Forelimb muscle (tissue), 1 donor: ENCODE measurements at places on chromosomes 13 and 19. TPM values are rescaled to one million over a fixed set of nuclear protein-coding genes. Genes with fewer than 3 reads are reported as not detected.

- peak; percentile 40 for DNase-seq
Observed at GRCh38 chr19:47471733-47472457, at the start of gene SLC8A2. Gene SLC8A2, minus strand, starts transcription at chr19:47471893. Its CDS starts 5,490 bp downstream, at chr19:47466403.

DNA sequence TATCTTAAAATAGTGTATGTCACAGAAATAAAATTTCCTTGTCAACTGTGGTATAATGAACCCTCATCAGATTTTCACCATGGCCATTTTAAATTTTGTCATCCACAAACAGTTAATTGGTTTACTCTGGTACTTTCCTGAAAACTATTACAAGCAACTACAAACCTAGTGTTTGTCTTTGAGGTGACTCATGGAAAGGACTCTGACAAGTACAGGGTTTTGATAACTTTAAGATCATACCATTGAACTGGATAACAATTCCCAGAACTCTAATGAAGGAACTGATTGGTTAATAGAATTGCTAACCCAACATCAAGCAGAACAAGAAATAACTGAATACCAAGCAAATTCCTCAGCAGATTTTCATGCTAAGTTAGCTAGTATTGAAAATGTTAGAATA, 237.7 kb upstream of the IPO5 start:
- DNase-seq = no peak

GRCh38 chr19:55088543-55089341, 13.1 kb downstream of the EPS8L1 start:
- no peak for DNase-seq

DNA sequence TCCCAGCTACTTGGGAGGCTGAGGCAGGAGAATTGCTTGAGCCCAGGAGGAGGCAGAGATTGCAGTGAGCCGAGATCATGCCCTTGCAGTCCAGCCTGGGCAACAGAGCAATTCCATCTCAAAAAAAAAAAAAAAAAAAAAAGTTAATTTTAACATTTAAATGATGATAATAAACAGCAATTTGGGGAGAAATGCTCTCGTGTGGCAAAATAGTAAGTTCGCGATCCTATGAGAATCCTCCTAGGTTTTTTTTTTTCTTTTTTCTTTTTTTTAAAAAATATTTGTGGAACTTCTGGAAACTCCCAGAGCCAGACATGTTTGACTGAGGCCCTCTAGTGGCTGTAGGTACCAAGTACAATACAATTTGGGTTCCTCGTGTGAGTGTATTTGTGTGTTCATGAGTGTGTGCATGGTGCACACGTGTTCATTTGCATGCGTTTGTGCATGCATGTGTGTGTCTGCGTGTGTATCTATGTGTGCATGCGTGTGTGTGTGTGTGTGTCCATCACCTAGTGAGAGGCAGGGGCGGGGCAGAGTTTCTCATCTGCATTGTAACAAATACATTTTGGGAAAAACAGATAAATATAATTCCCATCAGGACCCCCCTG, 31.2 kb downstream of the TMPRSS9 start:
- DNase-seq = peak; percentile 32

- no peak for DNase-seq
Observed at GRCh38 chr19:10774893-10775292, 57.0 kb downstream of the DNM2 start.

DNA sequence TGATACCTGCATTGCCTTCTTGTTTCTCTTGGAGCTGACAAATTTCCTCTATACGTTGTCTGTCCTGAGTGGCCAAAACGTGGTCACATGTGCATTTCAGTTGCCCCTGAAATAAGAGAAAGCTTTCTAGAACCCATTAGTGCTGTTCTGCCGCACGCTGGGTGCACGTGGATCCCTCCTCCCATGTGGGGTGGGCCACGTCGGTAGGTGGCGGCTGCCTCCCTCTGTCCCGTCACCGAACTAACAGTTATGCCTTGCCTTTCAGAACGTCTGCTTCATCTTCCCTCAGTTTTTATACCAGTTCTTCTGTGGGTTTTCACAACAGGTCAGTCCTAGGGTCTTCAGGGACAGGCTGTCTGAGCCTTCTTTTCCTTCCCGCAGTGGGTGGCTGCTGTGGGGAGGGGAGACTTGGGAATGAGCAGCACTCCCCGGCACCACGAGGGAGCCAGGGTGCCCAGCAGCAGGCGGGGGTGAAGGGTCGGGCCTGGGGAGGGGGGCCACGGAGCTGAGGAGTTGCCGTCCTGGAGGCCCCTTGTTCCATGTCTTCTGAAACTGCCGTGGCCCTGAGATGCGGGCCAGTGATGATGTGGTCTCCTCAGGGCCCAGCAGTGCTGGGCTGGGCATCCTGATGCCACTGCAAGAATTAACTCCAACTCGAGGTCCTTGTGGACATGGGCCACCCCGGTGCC, 109.7 kb upstream of the MCF2L start:
- no peak for DNase-seq

- DNase-seq = no peak
Observed at GRCh38 chr13:49587311-49587847, 2.0 kb upstream of the RCBTB1 start.

DNA sequence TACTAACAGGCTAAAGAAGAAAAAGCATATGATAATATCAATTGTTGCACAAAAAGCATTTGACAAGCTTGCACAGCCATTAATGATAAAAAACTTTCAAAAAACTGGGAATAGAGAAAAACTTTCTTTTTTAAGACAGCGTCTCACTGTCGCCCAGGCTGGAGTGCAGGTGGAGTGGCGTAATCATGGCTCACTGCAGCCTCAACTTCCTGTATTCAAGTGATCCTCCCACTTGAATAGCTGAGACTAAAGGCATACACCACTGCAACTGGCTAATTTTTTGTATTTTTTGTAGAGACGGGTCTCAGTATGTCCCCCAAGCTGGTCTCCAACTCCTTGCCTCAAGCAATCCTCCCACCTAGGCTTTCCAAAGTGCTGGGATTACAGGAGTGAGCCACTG, 382.8 kb downstream of the TSHZ3 start:
- DNase-seq = no peak

- no peak for DNase-seq
Observed at GRCh38 chr13:80881495-80881894, 540.6 kb upstream of the SPRY2 start.

- DNase-seq = no peak
Observed at GRCh38 chr13:106527445-106527801, 8.0 kb downstream of the EFNB2 start.

DPP9 gene
- 24.2 TPM for polyA plus RNA-seq

GRCh38 chr19:45460807-45461347, 6.9 kb upstream of the FOSB start:
- no peak for DNase-seq

DNA sequence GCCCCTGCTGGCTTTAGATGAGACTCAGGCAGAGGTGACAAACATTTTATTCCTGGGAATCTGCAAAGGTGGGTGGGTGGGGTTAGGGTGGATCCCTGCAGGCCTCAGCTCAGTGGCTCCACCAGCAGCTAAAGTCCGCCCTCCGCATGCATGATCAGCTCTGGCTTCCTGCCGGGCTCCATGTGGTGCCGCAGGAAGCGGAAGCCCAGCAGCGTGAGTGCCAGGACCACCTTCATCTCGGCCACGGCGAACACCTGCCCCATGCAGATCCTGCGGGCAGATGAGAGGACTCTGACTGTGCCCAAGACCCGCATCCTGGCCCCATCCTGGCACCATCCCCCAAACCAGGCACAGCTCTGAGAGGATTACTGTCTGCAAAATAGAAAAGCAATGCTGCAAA, 26.3 kb downstream of the CYP4F2 start:
- DNase-seq = no peak

- no peak for DNase-seq
Observed at GRCh38 chr19:43395561-43395960, 19.1 kb upstream of the TEX101 start.

DNA sequence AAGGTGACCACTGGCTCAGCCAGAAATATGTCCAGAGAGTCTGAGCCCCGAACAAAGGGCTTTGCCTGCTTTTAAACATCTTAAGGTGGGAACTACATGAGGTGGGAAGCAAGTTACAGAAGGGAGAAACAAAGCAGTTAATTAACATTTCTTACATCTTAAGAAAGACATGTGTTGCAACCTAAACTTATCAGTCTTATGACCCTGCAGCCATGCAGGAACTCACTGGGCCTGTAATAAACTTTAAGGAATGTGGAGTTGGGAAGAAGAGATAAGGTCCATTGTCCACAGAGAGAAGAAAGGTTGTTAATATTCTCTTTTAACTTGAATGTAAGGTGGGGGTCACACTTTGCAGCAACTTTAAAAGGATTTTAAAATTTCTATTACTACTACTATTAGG, 46.8 kb upstream of the CYP2A7 start:
- DNase-seq = no peak

DNA sequence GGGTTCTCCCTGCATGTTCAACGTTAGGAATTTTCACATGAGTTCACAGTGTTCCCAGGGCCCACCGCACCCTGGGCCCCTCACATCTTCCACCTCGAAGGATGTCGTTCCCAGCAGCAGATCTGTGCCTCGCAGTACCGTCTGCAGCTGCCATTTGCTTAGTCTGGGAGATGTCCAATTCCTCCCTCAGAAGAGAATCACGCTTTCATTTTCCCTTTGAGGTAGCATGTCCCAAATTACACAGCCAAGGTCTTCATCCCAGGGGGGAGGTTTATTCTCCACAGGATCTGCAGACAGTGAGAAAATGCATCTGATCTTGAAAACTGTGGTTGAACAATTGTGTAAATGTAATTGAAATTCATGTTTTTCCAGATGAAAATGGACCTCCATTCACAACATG, 150.2 kb downstream of the DCT start:
- DNase-seq = no peak

TPTE2 gene
- not detected for polyA plus RNA-seq

- DNase-seq = no peak
Observed at GRCh38 chr13:37456041-37456440, 142.5 kb downstream of the POSTN start.

SLC10A2 gene
- polyA plus RNA-seq = not detected

NUFIP1 gene
- 7.2 TPM for polyA plus RNA-seq

ZNF304 gene
- polyA plus RNA-seq = 8.9 TPM

DNA sequence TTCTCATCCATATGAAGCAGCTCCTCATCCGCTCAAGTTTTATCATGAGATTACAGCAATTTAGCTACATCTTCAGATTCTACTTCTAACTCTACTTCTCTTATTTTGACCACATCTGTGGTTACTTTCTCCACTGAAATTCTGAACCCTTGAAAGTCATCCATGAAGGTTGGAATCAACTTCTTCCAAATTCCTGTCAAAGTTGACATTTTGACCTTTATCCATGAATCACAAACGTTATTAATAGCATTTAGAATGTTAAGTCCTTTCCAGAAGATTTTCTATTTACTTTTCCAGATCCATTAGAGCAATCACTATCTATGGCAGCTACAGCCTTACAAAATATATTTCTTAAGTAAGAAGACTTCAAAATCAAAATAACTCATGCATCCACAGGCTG, 421.7 kb upstream of the GPC6 start:
- DNase-seq = no peak

GARIN5A gene
- 5.7 TPM for polyA plus RNA-seq

CEACAM7 gene
- not detected for polyA plus RNA-seq

CCDC70 gene
- polyA plus RNA-seq = not detected

- no peak for DNase-seq
Observed at GRCh38 chr19:29060813-29061364, 152.1 kb downstream of the UQCRFS1 start.

DNA sequence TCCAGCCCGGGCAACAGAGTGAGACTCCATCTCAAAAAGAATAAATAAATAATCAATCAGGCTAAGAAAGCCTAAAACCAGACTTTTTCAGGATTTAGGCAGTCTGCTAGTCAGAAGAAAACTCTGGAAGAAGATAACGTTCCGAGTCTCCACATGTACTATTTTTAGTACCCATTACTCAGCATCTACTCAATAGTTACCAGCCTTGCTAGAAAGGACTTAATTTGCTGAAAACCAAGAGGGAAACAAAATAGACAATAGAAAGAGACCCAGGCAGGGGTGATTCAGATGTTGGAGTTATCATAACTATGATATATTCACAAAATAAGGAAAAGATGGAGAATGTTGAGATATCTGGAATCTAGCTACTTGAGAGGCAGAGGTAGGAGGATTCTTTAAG, 3.6 kb upstream of the LIN7B start:
- no peak for DNase-seq

GRCh38 chr19:7292950-7293761, 1.1 kb downstream of the INSR start:
- DNase-seq = no peak

- no peak for DNase-seq
Observed at GRCh38 chr13:113864273-113864890, 506 bp upstream of the GAS6 start.

DNA sequence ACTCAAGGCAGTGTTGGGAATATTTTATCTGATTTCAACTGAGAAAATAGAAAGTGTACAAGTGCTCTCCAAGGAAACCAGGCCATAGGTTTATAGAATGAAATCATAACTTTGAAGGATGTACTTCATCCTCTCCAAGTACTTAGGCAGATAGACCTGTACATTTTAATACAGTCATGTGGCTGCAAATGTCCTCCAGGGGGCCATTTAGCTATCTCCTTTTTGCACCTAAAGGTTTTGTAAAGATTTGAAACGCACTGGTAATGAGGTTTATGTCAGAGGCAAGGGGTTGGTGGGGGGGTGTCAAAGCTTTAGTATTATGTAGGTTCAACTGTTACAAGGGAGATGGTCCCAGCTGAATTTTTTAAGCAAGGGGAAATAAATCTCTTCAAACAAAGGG, 364.4 kb downstream of the DCT start:
- no peak for DNase-seq

PRR22 gene
- polyA plus RNA-seq = 2.2 TPM

DNA sequence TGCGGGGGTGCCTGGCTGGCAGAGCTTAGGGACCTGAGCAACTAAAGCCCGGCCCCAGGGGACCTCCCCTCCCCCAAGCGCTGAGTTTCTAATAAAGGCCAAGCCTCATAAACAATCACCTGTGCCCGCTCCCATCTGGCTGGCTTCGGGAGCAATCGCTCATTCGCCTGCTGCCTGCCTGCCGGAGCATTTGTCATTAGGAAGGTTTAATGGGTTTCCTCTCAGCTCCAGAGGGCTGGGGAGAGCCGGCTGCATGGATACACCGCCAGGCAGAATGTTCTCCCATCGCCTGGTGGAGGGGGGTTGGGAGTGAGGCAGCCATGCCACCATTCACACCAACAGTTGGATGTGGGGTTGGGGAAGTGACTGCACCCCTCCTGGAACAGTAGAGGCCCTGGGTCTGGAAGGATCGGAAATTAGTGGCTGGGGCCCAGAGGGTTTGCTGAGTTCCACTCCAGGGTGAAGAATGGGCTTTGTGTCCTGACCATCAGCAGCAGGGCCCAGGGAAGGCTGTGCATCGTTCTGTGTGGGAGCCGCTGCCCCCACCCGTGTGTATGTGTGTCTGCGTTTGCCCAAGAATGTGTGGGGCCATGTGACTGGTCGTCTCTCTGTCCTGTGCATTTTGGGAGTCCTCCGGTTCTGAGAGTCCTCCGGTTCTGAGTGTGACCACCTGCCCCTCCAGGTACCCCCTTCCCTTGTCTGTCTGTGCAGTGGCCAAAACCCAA, 15.3 kb downstream of the PIN1 start:
- DNase-seq = no peak

GRCh38 chr13:43408274-43408673, 378.5 kb downstream of the ENOX1 start:
- DNase-seq = no peak

SHISA7 gene
- 0.14 TPM for polyA plus RNA-seq

FGF21 gene
- polyA plus RNA-seq = not detected
